ENCODE measurements at places on chromosomes 5 and 9.

DNA sequence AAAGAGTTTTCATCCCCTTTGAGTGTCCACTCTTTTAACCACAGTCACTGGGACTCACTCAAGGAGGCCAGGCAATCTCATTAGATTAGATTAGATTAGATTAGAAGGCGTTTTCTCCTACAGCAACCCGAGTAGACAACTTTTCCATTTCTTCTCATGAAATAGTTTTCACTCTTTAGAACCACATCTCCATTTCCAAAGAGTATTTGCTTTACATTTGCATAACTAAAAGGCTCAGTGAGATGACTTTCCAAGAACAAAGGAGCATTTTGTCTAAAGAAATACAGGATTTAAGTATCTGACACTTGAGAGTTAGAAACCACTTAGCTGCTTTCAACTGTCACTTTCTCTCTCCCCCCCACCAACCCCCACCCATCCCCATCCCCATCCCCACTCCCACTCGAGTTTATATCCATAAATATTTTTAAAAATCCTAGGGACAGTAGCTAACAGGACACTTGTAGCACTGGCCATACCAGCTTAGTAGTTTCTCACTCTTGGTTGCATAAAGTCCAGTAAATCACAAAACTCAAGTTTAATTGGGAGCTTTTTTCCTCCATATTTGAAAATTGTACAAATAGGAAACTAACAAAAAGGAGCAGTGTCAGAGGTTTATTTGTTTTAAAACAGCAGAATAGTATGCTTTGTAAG is 2202.9 kb upstream of the WWC1 start:
- no peak for DNase-seq

- DNase-seq, result peak; percentile 39
Measured at GRCh38 chr9:127796225-127796813, 6.4 kb upstream of the FPGS start.

DNA sequence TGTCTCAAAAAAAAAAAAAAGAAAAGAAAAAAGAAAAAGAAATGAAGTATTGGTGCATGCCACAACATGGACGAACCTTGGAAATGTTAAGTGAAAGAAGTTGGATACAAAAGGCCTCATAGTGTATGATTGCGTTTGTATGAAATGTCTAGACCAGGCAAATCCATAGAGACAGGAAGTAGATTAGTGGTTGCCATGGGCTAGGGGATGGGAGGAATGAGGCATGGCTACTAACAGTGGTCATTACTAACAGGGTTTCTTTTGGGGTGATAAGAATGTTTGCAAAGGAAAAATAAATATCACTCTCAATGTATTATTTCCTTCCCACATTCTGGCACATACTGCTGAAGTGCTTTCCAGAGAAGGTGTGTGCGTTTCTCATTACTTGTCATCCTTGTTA is 44.1 kb downstream of the UGCG start:
- peak; percentile 14 for DNase-seq

DNA sequence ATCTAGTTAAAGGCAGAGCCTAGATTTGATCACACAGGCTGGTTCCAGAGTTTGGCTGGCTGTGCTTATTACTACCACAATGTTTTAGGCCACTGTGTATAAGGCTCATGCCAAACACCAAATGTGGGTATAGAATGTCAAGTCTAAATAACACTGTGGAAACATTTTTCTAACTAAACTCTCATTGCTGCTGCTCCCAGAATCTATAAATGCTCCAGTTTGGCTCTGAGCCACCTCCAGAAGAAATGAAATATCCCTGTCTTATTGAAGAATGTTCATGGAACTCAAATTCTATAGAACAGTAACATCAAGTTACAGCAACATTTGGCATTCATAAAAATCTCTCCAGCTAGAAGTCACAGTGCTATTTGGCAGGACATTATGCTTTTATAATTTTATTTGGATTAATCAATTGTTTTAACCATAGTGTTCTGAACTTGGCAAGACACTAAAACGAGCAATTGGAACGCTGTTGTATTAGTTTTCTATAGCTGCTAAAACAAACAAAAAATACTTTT is 178.1 kb upstream of the COX7C start:
- DNase-seq, result no peak

- no peak for DNase-seq
Measured at GRCh38 chr5:72709341-72709740, 107.1 kb upstream of the TNPO1 start.

DNA sequence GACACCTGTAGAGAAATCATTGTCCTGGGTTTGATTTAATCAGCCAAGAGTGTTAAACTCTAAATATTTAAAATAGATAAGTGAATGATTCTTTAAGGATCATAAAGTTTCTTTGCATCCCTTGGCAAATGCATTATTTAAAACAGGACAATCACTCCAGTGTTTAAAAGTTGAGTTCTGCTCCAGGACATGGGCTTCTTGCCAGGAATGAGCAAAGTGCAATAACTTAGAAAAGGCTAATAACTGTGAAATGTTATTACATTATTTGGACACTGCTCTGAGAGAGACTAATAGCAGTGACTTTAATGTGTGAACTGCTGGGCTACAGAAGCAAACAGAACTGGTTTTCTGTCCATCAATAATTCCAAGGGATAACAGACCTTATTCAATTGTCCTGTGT is 283.3 kb downstream of the GABRB2 start:
- DNase-seq, result no peak

GRCh38 chr5:132498152-132498551 is 7.6 kb upstream of the IRF1 start:
- peak; percentile 97 for DNase-seq

DNA sequence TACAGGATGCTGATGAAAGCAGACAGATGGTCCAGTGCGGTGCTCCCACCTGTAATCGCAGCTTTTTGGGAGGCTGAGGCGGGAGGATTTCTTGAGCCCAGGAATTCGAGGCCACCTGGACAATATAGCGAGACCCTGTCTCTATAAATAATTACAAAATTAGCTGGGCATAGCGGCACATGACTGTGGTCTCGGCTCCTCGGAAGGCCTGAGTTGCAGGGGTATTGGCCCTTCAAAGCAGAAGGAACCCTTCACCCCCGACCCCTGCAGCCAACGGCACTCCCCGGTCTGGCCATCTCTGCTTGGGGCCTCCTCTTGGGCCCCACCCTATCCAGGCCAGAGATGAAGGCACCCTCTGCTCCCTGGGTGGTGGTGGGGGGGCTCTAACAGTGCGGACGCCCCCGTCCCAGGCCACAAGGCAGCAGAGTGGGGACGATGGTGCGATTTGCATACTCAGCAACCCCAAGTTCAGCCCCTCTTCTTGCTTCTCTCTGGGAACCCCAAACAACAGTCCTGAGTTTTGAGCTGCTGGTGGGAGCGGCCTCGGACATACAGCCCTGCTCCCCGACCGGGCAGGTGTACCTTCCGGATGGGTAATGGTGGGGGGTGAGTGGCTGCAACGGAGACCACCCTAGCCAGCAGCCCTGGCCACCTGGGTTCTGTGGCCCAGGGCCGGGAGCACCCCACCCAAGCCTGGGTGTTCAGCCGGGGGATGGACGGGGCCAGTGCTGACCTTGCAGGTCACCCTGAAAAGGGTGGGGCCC is 50.7 kb downstream of the NACC2 start:
- no peak for DNase-seq

DNA sequence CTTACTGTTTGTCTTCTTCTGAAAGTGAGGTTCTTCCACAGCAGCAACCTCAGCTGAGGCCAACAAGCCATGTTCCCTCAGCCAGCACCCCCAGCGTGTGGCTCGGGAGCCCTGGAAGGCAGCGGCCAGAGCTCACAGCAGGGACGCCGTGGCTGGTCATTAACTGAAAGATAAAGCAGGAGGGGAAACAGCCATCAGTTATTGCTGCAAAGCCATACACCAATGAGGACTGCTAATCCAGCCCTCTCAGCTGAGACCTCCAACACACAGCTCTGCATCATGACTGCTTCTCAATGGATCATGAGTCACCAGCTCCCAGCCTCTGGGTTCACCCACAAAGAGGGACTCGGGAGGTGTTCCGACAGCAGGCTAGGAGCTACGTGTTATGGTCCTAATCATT is 24.3 kb downstream of the ABCA1 start:
- no peak for DNase-seq

DNA sequence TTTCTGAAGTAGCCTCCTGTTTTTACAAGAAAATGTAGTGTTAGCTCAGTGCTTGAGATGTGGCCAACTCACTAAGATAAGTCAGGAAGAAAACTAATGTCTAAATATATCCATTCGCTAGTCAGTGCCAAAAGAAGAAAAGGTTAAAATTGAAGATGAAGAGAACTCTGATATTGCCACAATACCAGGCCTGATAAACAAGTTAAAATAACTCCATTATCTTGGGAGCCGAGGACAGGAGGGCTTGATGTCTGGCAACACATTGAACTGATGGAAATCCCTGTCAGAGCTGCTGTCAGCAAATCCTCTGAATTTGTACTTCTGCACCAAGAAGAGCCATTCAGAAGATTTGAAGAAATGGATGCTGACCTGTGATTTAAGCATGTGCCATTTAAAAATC is 103.4 kb downstream of the LRRC70 start:
- no peak for DNase-seq

DNA sequence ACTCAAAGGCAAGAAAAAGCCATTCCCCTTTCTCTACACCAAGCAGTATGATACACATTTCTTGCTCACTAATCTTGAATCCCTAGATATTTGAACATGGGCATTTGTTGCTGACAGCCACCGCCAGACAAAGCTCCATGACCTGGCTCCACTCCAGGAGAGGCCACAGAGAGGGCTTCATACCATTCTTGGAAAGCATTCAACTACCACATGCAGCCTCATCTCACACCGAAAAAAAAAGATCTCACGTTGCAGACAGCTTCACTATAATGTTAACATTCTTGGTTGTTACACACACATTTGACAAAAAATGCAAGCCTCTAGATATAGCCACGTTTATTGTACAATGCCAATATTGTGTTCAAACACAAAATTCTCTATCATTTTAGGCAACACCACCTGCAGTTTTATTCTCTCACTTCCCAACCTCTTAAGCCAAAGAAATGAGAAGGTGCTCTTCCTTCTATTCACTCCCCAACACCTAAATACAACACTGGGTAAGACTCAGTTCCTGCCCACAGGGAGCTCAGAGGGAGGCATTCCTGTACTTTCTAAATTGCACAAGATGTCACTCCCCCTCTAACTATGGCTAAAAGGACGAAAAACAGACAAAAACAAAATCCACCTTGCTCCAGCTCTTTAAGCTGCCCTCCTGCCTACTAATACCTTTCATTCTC is 222.4 kb downstream of the TSSK1B start:
- no peak for DNase-seq

- DNase-seq, result no peak
Measured at GRCh38 chr5:56326116-56326515, 93.0 kb upstream of the ANKRD55 start.

DNA sequence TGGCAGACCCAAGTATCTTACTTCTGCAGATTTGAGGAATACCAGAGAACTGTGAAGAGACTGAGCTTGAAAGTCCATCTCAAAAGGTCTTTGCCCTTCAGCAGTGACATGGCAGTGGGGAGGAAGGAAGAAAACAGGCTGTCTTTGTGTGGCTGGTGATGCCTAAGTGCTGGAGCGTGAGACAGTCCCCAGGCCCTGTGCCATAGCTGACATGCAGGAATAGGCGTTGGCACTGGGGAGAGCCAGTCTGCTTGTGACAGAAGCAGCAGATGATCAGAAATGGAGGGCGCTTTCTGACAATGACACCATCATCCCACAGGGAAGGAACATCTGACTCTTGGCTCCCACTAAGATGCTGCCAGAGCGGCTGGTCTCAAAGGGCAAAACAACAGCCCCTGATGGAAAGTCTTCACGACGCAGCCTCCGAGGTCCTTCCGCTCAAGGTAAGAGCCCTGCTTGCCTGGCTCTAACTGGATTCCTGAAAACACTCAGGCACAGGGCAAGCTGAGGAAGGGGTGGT is 15.5 kb upstream of the GLRX start:
- DNase-seq, result no peak

All from MG63 (cell line).